ENCODE measurements at places on chromosomes 13 and 19.

DNA sequence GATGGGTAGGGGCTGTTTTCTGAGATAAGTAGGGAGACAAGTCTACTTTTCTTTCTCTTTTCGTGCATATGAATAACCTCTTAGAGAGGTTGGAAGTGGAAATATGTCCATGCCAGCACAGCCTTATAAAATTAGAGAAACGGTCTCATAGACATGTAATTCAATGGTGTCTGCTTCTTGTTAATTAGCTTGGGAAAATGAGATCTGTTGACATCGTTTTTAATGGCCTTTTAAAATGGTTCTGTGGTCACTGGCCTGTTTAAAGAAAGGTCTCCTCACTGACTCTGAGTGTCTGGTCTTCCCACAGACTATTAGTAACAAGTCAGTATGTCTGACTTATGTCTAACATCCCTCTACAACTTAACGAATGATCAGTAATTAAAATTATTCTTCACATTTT, 487.1 kb downstream of the SLITRK6 start:
- DNase-seq, result no peak

DNA sequence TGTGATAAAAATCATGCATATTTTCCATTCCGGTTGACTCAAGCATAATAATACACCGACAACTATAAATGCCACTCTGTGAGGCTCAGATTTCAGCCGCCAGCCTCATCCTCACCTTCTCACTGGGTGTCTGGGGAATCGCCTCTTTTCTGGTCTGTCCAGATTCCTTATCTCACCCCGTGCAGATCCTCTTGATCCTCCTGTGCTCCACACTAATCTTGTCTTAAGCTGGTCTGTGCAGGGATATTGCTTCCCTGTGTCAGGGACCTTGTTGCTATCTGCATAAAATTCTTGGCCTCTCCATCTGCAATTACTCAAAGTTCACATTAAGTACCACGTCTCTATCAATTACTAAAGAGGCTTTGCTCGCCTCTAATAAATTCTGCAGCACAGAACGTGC, 116.6 kb upstream of the SPACA7 start:
- no peak for DNase-seq

DNA sequence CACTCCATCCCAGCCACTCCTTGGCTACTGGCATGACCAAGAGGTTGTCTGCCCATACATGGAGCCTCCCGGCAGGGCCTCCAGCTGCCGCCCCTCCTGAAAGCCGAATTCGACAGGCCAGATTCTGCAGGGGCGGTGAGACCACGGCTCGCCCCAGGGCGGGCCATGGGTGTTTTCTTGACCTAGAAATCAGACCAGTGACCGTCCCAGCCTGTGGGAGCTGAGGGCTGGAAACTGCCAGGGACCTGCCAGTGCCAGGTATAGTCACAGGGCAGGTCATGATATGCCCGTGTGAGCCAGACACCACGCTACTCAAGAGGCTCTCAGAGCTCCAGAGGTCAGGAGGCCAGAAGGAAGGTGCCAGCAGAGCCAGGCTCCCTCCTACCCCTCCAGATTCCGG, 16.8 kb downstream of the DAPK3 start:
- DNase-seq, result no peak

- DNase-seq, result no peak
Observed at GRCh38 chr13:35716186-35716585, 239.7 kb upstream of the MAB21L1 start.

GRCh38 chr19:15623711-15624318, 8.8 kb downstream of the CYP4F8 start:
- DNase-seq, result no peak

- no peak for DNase-seq
Observed at GRCh38 chr13:77740931-77741596, 43.6 kb downstream of the SLAIN1 start.

DNA sequence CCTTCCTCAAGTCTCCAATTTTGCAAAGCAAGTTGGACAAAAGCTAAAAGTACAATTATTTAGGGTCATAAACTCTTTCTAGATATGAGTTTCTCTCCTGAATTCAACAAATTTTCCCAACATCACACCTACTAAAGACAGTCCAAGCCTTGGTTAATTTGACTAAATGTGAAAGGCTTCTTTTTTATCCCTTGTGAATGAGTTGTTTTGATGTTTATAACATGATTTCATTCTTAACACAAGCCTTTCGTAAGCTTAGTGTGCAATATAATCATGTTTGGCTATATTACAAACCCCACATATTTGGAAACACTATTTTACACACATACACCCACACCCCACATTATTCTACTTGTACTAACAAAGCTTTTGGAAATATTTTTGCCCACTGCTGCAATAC, 57.3 kb downstream of the ZC3H13 start:
- DNase-seq, result no peak

DNA sequence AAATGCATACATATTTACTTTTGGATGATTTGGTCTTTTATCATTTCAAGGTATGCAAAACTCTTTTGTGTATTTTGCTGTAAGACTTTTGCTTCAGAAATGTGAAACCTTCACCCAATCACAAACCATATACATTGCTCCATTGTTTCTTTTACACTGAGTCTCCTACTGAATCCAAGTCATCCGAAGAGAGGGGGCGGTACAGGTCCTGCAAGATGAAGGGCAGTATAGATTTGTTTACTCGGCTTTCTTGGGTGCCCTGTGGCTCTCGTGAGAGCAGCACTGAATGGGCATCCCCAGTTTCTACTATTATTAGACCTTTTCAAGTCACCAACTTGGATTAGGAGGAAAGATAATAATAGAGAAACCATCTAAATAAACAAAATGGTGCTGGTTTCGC, 280.6 kb downstream of the DCLK1 start:
- no peak for DNase-seq

DNA sequence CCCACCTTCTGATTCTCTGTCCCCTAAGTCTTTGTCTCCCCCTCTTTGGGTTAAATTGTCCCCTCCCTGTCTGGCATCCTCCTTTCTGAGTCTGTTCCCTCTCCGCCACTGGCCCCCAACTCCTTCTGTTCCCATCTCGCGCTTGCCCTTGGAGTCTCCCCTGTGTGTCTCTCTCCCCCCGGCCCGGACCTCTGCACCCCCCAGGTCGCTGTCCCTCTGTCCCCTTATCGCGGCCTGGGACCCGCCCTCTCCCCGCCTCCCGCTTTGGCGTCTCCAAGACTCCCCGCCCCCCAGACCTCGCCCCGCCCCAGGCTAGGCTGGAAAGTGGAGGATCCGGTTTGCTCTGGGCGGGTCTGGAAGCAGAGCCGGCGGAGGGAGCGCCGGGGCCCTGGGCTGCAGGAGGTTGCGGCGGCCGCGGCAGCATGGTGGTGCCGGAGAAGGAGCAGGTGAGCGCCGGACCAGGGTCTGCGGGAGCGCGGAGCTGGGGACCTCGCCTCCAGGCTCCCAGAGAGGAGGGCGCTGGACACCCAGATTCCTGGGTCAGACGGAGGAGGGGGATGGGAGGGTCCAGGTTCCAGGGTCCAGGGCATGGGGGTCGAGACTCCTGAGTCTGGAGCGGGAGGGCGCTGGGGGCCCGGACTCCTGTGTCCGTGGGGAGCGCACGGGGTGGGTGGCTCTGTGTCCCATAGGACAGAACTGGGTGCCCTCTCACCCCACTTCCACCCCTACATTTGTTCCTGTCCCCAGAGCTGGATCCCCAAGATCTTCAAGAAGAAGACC, at the start of gene TRPM4:
TSS of gene TRPM4 (plus strand) at position 348 of the 780 bp plus-strand sequence. CDS start at position 423, 75 bp downstream.
- peak; percentile 87 for DNase-seq

- peak; percentile 66 for DNase-seq
Observed at GRCh38 chr13:35672611-35673010, 196.1 kb upstream of the MAB21L1 start.

DNA sequence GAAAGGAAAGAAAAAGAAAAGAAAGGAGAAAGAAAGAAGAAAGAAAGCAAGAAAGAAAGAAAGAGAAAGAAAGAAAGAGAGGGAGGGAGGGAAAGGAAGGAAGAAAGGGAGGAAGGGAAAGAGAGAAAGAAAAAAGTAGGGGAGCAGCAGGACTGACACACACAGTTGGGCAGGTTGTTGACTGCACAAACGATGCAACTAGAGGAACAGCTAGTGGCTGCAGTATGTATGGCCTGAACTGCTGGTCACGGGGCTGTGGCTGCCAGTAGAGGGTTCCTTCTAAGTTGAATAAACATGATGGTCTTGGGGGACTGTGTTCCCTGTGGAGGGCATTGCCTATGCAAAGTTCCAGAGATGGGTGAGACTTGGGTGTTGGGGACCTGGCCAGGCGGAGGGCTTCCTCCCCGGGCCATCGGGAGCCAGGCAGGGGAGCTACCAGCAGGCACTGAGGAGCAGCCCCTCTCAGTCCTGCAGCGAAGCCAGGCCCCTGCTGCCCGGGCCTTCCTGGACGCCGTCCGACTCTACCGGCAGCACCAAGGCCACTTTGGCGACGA, 16.7 kb upstream of the COLGALT1 start:
- DNase-seq, result no peak

GRCh38 chr13:38180670-38181069, 169.0 kb upstream of the UFM1 start:
- no peak for DNase-seq

- DNase-seq, result no peak
Observed at GRCh38 chr19:48969276-48970138, 4.4 kb downstream of the FTL start.

DNA sequence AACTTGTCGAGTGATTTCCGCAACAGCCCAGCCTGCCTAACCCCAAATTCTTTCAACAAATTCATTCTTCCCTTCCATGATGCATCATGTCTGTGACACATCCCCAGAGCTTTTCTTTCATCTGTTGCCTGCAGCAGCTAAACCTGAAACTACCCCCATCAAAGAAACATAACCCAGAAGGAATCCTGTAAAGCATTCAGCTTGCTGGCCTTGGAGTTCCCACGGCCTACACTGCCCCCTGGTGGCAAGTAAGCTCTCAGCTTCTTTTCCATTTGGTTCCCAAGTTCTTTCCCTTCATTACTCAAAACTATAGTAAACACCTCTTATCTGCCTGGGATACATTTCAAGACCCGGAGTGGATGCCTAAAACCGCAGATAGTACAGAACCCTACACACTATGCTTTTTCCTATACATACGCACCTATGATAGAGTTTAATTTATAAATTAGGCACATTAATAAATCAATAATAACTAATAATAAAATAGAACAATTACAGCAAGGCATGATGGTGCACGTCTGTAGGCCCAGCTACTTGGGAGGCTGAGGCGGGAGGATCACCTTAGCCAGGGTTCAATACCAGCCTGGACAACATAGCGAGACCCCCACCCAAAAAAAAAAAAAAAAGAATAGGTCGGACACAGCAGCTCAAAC, 7.4 kb downstream of the ETHE1 start:
- DNase-seq, result peak; percentile 61

- no peak for DNase-seq
Observed at GRCh38 chr13:103354171-103354570, 288.0 kb upstream of the SLC10A2 start.

- DNase-seq, result no peak
Observed at GRCh38 chr13:40994581-40995230, 24.4 kb downstream of the ELF1 start.

- DNase-seq, result no peak
Observed at GRCh38 chr19:14768001-14768400, 10.4 kb downstream of the ADGRE2 start.

GRCh38 chr19:459724-460511, 915 bp downstream of the SHC2 start:
- peak; percentile 63 for DNase-seq

GRCh38 chr19:15091918-15092753, 10.1 kb downstream of the OR1I1 start:
- peak; percentile 16 for DNase-seq

- no peak for DNase-seq
Observed at GRCh38 chr13:110524541-110525257, 36.8 kb downstream of the RAB20 start.

DNA sequence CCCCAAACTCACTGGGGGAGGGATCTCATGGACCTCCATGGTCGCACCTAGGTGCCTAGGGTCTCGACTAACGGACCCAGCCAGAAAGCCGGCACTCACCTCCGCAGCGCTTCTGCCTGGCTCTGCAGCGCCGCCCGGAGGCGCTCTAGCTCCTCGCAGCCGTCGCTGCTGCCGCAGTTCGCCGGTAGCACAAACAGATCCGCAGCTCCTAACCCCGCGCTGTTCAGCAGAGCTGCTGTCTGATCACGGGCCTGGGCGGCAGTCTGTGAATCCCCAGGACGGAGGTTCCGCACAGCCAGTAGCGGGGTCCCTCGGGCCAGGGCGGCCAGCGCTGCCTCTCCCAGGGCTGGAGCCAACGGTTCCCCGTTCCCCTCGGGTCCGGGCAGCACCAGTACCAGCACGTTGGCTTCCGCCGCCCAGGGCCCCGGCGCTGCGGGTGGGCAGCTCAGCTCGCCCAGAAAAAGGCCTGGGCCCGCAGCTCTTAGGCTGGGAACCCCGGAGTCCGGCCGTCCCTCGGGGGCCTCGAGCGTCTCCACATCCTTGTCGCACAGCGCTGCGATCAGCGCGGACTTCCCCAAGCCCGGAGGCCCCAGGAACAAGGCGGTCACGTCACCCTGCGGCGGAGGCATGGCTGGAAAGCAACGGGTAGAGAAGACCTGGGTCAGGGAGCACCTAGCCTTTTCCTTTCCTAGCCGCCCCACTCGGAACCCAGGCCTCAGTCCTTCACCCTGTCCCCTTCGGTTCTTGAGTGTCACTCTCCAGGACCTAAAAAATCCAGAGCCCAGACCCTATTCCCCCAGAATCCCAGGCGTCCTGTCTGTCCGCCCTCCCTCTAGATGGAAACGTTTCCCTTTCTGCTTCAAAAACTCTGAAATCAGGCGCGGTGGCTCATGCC, 977 bp downstream of the IRGQ start:
- peak; percentile 6 for DNase-seq

DNA sequence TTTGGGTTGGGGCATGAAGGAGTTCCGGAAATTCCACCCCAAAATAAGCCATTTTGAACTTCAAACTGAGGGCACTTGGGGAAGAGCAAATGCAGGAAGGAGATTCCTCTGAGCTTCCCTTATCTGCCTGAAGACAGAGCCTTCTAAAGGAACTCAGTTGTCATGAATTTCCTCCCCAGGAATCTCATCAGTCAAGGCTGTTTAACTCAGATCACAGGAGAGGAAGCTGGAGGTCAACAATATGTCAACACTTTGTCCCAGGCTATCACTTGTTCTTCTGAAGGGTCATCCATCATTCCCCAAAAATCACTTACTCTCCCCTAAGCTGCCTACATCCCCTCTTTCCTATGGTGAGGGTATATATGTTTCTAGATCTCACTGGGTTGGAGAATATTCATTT, 26.0 kb upstream of the CHST8 start:
- no peak for DNase-seq

GRCh38 chr19:9971166-9971897, 35.0 kb upstream of the OLFM2 start:
- DNase-seq, result no peak
